ENCODE measurements at places on chromosomes 7 and 10.

DNA sequence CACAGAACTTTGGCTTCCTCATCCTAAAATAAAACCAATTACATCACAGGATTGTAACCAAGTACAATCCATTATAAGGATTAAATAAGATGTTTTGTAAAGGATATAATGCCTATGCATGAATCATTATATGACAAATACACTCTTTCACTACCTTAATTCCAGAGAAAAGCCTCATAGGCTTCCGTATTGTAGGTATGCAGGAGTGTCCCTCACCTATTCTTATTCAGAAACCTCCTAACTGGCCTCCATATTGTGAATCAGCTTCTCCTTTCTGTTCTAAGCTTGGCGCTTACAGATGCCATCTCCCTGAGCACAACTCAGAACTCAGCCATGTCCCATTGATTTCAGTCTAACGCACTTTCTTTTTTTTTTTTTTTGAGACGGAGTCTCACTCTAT, 69.6 kb upstream of the CAPZA2 start:
- DNase-seq: no peak

- peak; percentile 46 for DNase-seq
Observed at GRCh38 chr10:28628184-28628893, 49.0 kb upstream of the BAMBI start.

GRCh38 chr10:35928748-35929147, 286.7 kb upstream of the FZD8 start:
- no peak for DNase-seq

GRCh38 chr10:128863823-128864405, 603.1 kb upstream of the MGMT start:
- DNase-seq: no peak

DNA sequence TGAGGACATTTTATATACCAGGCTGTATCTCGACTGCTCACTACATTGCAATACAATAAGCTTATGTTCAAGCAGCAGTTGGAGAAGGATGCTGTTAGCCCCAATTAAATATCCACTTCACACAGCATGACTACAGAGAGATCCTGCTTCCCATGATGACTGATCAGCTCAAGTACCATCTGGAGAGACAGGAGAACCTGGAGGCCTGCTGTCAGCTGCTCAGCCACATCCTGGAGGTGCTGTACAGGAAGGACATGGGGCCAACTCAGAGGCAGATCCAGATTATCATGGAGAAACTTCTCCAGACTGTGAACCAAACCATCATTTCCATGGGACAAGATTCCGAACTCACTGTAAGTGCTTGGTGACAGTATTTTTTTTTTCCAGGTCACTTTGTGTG, 22.5 kb downstream of the RNF133 start:
- no peak for DNase-seq

DNA sequence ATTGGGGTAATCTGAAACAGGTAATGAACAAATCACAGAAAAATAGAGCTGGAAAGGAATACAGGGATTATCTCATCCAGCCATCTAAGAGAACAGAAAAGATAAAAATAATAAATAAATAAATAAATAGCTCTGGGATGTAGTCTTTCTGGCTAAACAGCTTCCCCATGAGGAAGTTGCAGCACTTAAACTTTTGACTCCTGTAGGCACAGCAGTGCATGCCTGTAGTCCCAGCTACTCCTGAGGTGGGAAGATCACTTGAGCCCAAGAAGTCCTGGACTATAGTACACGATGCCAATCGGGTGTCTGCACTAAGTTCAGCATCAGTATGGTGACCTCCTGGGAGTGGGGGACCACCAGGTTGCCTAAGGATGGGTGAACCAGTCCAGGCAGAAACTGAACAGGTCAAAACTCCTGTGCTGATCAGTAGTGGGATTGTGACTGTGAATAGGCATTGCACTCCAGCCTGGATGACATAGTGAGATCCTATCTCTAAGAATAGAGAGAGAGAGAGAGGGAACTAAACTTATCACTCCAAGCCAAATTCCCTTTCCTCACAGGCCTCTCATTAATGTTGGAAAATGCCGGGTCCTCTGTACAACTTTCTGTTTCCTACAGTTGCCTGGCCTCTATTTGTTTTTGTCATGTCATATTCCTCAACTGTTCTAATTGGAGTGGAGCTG, 61.7 kb upstream of the CDK13 start:
- no peak for DNase-seq

- no peak for DNase-seq
Observed at GRCh38 chr10:34489411-34489810, 325.7 kb downstream of the PARD3 start.

DNA sequence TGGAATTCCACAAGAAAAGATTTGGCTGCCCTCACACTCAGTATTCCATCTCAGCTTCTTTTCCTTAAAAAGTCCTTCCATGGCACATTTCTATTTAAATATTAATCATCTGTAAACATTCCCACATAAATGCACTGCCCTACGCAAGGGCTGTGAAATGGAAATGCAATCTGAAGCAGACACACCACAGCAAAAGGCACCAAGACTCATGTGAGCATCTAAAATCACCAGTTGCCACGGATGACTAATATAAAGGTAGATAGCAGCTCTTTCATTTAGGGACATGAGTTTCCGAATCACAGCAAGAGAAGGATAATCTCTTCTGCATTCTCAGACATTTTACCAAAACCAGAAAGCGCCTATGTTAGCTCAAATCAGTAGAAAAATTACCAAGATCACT, 31.6 kb downstream of the COA1 start:
- no peak for DNase-seq

GRCh38 chr7:30549931-30550493, 44.7 kb upstream of the GARS1 start:
- no peak for DNase-seq

- no peak for DNase-seq
Observed at GRCh38 chr7:139990142-139990535, 72.6 kb downstream of the PARP12 start.

- DNase-seq: no peak
Observed at GRCh38 chr7:97001221-97001620, 4.1 kb upstream of the DLX6 start.

DNA sequence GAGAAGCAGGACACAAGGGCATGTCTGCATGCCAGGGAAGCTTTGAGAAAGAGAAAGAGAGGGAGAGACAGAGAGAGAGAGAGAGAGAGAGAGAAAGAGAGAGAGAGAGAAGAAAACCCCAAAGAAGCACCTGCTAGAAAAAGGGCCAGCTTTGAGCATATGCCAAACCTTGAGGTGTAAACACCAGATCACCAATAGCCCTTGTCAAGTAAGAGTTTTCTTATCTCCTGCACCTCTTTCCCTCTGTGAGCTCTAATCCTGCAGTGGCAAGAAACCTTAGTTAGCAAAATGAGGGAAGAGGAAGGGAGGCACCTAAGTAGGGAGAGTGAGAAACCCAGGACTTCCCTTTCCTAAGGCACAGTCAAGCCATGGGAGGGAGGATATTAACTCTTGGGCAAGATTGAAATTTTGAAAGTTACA, 11.3 kb upstream of the TRDMT1 start:
- DNase-seq: no peak

- no peak for DNase-seq
Observed at GRCh38 chr7:141671705-141672496, 30.1 kb downstream of the DENND11 start.

DNA sequence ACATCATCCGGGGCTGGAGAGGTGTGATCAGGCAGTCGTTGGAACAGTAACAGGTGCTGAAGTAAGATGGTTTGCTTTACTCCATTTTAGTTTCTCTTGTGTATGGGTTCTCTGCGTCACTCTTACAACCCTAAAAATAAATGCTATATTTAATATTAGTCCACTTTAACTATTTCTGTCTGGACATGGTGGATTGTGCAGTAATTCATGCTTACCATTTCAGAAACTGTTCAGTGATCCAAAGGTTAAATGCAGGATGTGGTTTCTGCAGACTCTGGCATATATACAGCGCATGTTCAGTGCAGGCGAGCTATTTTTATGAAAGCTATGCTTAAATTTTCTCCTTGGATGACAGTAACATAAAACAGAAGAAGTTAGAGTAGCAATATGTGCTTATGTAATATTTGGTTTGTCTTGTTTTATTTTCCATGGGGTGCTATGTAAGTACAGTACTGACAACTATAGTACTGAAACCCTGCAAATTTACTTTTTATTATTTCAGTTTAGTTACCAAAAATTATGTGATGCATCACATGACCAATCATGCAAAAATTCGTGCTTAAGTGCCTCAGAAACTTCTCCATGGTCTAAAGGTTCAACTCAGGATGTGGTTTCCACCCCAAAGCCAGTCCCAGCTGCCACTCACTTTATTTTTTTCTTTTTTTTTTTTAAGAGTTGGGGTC, 46.6 kb upstream of the GRID1 start:
- DNase-seq: no peak

- no peak for DNase-seq
Observed at GRCh38 chr7:139897422-139898090, 68.5 kb downstream of the TBXAS1 start.

DNA sequence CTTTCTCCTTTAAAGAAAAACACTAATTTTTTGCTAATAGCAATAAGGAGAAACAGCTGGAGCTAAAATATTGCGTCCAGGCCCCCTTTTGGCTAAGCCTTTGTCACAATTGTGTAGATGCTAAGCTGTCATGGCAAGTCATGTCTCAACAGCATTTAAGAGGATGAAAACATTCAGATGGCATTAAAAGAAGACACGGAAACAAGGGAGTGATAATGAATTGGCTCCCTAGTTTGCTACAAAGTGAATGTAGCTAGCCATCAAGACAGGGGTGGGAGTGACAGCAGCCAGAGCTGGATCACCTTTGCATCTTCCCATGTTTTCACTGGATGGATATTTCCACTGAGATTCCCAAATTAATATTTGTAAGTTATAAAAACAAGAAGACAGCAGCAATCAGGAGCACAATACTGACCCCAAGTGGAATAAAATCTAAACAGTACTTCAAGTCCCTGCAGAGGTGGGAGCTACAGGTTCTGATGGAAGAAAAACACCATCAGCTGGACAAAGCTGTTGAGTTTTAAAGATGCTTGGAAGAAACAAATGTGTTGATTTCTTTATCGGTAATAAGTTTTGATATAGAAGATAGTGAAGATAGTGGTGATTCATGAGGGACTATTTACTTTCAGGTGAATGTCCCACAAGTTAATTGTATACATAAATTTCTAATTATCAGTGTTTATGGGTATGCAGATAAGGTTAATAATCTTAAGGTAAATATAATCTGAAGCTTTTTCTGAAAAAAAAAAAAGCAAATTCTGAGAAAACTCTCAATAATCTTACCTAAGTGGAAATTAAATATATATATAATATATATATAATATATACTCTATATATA, 129.4 kb downstream of the SLC16A9 start:
- DNase-seq: peak; percentile 12

GRCh38 chr7:71521506-71521905, 389.6 kb downstream of the GALNT17 start:
- DNase-seq: no peak

DNA sequence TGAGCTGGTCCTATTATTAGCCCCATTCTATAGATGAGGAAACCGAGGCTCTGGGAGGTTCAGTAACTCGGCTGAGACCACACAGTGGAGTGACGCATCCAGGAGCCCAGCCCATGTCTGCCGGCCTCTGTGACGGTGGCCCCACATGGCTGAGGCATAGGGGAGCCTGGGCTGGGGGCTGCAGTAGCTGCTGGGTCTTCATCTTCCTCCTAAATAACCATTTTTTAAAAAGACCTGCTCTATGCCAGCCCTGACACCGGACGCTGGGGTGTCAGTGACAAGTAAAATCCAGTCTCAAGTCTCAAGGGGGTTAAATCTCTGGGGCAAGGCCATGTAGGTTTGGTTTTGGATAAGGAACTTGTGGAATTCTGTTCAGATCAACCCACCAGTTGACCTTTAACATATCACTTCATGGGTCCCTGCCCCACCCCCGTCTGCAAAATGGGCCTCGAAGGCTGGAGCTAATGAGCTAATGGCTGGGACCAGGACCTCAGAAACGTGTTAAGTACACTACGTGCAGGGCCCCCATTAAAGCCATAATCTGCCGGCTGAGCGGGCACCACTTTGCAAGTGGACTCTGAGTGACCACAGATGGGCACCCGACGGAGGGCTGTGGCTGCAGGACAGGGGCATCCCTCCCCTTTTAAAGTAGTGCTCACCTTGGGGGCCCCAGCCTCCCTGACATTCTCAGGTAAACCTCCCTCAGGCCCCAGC, 136.5 kb upstream of the UNC5B start:
- DNase-seq: no peak

DNA sequence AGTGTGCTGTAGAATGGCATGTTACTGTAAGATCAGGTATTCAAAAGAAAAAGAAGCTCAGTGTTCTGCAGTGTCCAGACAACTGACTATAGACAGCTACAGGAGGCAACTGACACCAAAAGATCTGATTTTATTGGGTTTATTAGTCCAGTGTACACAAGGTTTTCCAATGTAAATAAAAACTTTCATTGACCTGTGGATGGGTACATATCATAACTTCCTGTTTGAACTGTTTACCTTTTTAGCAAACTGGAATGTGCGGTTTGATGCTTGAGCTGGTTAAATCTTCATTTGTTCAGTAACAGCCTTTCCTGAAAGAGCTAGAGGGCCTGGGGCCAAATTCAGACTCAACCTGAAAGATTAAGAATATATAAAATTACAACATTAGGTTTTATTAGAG, 172.6 kb upstream of the SP8 start:
- peak; percentile 23 for DNase-seq

- DNase-seq: no peak
Observed at GRCh38 chr10:32349968-32350738, 3.2 kb upstream of the EPC1 start.

DNA sequence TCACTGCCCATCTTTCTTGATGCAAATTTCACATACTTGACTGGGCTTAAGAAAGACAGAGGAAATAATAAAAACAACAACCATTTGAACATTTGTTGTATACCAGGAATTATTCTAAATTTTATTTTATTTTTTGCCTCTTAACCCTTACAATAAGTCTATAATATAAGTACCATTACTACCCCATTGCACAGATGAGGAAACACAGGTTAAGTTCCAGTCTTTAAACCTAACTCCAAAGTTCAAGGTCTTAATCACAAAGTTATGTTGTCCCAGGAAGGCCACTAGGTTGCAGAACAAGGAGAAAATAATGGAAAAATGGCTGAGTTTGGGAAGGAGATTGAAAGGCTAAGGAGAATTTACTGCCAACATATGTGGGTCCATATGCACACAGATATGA, 3.5 kb downstream of the FKBP14 start:
- DNase-seq: no peak

DNA sequence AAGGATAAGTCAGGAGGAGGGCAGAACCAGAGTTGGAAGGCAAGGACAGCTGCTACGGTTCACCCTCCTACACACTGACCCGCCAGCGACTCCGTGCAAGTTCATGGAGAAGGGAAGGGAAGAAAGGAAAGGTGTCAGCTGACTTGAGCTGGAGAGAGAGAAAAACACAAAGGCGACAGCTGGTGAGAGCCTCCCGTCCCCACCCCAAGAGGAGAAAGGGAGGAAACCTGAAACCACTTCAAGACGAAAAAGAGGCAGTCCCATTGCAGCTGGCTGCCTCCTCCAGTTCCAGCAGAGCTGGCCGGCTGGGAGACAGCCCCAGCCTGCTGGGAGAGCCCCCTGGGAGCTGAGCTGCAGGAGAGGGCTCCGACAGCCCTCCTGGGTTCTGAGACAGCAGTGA, 75.2 kb downstream of the PARD3 start:
- peak; percentile 32 for DNase-seq
